ENCODE measurements at places on chromosomes 3 and 15.

DNA sequence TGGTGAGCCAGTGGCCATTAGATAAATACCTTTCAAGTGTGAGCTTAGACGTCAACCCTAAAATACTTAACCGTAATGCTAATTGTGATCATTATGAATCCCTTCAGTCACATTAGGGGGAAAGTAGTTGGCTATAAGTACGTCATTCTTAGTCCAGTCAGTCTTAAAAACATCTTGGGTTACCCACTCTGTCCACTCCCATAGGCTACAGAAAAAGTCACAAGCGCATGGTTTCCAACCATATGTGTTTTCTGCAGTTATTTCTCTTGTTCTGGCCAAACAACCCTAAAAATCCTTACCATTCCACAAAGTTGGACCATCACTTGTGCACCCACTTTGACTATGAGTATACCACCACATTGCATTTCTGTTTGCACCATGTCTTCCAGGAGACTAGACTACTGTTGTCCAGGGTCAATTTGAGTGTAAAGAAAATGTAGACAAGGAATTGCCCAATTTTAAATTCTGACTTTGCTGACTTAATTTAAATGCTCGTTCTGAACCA, 3.3 kb downstream of the RPL15 start:
- no peak for DNase-seq

GRCh38 chr3:41065340-41065739, 134.0 kb upstream of the CTNNB1 start:
- DNase-seq, result no peak

DNA sequence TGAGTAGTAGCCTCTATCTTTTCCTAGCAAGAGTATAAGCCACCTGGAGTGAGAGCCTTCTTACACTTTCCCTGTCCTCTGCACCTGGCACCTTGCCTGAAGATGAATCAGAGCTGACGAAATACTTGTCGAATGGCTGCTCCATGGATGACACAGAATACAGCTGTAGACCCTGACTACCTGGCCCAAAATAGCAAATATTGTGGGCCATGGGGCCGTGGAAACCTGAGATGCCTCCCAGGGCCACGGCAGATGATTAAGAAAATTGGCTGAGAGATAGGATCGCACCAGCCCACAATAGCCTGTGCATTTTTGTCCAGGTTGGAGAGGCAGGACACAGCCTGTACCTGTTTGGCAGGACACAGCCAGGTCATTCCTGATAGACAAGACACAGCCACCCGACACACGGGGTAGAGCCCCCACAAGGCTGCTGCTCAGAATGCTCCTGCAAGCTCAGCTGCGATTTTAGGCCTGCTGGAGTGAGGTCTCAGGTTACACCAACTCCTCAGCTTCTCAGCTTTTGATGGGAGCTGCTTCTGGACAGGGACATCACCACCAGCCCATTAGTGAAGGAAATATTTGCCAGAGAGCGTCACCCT, 22.9 kb upstream of the TPM1 start:
- no peak for DNase-seq

DNA sequence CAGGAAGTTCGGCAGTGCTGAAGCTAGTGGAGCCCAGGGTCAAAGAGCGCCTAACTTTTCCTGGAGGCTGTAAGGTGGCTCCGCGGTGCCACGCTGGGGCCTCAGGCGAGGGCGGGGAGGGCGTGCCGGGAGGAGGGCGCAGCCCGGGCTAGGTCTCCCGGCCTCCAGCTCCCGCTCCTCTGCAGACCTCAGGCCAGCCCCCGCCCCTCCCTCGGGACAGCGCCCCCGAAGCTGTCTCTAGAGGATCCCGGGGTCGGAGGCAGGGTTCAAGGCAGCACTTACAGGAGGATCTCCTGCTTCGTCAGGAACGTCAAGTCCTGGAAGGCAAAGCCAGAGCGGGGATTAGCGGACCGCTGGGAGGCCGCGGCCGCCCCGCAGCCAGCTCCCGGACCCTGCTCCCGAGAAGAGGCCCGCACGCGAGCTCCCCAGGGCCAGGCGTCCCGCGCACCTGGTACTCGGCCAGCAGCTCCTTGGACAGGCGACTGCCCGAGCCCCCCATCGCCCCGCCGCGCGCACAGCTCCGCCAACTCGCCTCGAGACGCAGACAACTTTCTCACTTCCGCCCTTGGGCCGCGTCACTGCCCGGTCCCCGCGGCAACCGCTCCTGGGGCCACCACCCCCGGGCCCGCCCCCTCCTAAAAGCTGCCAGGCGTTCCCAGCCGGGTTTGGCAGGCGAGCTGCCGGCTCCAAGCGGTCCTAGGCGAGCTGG, at the start of gene CIB1:
Gene CIB1 (minus strand): TSS at position 555 of the 709 bp plus-strand sequence. CDS start 56 bp downstream, at position 499.
- peak; percentile 95 for DNase-seq

GRCh38 chr3:172853921-172854666, 103.6 kb downstream of the ECT2 start:
- no peak for DNase-seq

- DNase-seq, result no peak
Observed at GRCh38 chr3:67654844-67655177, 399 bp upstream of the SUCLG2 start.

DNA sequence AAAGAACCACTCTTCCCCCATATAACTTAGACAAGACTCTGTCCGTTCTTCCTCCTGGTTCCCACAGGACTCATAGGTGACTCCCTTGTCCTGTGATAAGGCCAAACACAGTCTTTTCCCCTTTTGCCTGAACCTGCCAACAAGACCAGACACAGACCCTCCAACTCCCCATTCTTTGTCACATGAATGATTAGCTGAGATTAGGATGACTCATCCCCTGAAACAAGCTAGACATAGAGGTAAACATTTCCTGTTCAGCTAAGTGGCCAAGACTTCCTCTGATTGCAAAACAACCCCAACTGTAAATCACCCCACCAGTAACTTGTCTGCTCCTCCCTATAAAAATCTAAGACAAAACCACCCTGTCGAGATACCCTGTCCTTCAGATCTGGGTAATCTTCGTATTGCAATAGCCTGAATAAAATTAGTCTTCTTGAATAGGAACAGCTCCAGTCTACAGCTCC, 11.4 kb upstream of the HTR3E start:
- DNase-seq, result no peak

DNA sequence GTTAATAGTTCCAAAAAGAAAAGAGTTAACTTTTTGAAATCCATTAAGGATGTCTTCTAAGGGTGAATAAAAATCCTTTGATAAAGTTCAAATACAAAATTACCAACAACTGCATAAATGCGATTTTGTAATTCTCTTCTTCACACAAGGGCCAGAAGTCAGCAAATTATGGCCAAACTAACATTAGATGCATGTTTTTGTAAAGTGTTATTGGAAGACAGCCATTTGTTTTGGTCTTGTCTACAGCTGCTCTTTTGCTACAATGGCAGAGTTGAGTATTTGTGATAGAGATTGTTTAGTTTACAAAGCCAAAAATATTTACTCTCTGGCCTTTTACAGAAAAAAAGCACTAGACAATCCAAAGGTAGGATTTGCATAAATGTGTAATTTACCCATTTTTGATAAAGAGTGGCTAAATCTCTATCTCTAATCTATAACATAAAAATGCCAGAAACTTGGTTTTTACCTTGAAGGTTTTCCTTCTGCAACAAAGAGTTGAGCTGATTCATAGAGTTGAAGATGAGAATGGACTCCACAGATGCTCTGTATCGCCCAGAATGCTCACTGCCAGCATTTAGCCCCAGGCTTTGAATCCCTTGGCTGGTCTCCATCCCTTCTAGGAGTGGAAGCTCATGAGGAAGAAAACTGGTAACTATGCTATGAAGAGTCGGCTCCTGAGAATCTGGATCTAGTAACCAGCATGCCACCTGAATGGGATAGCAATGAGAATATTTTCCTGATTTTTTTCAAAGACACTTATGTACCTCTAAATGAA, 64.5 kb downstream of the POLQ start:
- DNase-seq, result no peak

DNA sequence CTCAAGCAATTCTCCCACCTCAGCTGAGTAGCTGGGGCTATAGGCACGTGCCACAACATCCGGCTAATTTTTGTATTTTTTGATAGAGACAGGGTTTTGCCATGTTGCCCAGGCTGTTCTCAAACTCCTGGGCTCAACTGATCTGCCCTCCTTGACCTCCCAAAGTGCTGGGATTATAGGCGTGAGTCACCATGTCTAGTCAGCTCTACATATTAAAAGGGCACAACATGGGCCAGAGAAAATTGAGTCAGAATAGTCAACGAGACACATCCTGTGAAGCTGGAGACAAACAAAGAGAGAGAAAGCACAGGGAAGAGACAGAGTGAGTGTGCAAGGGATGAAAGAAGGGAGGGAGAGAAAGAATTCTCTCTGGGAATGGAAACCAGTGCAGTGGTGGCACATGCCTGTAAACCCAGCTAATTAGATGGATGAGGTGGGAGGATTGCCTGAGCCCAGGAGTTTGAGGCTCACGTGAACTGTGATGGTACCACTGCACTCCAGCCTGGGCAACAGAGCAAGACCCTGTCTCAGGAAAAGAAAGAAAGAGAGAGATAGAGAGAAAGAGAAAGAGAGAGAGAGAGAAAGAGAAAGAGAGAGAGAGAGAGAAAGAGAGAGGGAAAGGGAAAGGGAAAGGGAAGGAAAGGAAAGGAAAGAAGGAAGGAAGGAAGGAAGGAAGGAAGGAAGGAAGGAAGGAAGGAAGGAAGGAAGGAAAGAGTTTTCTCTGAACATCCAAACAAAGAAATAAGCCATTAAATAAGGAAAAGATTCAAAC, 107.2 kb upstream of the SLC25A36 start:
- DNase-seq, result no peak

DNA sequence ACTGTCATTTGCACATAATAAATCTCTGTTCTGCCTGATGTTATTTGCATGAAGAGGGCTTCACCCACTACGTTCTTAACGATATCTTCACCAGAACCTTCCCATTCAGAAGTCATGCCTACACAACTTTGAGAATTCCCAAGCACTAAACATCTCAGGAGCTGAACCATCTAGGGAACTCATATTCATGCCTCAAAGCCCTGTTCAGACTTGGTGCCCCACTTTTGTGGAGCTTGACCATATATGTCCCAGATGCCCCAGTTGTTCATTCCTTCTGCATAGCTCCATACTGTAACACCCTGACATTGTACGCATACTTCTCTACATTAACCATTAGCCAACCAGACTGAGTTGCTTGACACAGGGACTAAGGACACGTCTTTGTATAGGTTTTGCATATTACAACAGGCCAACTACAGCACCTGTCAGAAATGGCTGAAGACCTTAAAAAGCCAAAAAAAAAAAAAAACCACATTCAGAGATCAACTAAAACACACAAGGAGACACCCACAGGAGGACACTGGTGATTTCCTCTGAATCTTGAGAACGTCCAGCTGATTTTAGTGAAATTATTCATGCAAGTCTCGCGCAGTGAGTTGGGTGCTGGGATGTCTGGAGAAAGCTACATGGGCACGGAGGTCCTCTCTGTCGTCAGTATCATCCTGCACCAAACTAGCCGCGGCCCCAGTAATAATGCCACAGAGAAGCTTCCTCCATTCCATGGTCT, 141.4 kb downstream of the FOXP1 start:
- DNase-seq, result no peak
